ENCODE measurements at places on chromosomes 5 and 9.

DNA sequence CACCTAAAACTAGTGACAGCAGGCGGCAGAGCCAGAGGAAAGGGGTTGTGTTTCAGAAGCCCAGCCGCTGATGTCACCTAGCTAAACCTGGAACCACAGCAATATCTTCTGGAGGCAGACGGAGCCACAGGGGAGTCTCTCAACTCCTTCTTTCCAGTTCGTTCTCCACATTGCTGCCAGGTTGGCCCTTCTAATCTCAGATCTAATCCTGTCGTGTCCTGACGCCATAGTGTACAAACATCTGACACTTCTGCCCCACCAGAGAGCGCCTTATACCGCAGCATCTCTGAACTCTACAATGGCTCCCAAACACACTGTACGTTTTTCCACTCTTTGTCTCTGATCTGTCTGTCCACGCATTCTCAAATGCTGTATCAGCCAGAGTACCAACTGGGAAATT is 240.0 kb downstream of the SMARCA2 start:
- DNase-seq: no peak

DNA sequence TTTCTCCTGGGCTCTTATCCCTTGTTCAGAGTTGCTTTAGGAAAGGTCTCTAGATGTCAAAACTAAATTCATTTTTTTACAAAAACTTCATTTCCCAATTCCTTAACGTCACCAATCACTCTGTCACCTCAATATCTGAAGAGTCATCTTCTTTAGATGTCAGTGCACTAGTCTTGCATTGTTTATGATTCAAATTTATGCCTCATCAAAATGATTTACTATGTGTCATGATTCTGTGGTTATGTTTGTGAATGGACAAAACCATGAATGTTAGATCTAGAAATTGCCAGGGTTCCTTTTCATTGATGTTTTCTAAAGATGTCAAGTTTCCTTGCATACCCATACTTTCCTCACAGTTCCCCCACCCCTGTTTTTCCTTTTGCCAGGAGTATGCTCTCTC is 21.5 kb downstream of the CWC27 start:
- no peak for DNase-seq

DNA sequence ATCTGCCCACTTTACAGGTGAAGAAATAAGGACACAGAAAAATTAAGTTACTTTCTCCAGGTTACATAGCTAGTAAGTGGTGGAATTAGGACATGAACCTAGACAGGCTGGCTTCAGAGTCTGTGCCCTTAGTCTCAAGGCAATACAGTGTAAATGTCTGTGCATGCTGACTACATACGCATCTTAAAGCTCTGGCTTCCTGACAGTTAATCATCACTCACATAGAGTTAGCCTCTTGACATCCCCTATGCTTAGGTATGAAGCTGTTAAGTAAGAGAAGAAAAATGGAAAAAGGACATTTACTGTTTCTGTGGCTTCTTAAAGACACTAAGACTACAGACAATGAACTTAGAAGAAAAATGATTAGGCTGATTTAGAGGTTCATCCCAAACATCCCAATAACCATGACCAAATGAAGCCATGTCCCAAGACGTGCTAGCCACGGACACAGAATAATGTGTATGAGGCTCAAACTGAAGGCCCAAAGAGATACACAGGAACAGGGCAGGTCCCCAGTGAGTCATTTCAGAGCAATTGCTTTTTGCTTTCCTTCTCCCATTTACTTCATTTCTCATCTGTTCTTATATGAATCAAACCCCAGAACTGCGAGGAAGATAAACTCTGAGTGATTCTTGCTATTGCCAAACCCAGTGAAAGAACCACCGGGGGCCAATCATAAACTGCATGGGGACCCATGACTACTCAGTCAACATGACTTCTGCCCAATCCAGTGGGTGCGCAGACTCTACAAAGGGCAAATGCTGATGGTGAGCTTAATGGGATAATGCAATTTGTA is 100.0 kb upstream of the IFNK start:
- DNase-seq: no peak

DNA sequence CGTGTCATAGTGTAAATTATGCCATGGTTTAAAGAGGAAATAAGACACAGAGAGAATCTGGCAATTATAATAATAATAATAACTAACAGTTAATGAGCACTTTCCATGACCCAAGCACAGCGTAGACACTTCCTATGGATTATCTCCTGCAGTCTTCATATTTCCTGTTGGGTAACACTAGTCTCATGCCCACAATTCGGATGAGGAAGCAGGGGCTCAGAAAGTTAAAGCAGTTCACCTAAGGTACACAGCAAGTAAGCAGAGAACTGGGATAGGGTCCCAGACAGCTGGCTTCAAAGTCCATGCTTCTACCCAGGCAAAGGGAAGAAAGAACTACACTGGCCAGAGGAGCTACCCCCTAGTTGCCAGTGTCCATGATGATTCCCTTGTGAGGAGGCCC is 27.9 kb upstream of the TGFBI start:
- no peak for DNase-seq

- DNase-seq: no peak
Observed at GRCh38 chr9:114688909-114689610, 7.1 kb upstream of the TEX48 start.

DNA sequence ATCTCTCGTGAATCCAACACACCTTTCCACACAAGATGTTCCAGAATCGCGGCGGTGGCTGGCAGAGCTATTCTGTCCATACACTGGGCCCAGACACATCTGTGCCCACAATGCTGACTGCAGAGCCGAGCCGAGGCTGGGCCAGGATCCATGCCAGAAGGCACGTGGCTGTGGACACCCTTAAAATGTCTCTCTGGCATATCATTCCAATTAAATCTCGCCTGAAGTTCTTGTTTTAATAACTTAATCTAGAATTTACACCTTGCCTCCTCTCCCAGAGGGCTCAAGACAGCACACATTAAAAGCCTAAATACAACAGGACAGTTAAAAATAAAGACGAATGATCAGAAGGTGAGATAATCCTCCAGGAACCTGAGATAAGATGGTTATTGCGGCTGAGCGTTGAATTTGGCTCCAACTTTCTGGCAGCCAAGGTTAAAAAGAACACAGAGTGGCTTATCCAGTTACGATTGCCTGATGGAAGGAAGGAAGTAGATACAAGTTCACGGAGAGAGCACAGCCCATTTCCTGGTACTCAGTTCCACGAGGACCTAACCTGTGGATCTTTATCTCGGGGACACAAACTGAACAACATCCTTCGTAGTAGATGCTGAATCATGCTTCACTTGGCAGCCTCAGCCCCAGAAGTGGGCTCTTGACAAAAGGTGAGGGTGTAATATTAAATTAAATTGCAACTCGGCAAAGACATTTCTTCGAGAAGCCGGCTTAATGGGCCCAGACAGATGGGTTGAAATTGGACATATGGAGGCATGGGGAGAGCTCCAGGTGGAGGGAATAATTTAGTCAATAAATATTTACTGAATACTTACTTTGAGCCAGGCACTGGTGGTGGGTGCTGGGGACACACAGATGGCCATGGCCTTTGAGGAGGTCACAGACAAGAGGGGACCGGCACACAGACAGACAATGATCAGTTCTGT is 86.0 kb upstream of the TBC1D2 start:
- DNase-seq: no peak

DNA sequence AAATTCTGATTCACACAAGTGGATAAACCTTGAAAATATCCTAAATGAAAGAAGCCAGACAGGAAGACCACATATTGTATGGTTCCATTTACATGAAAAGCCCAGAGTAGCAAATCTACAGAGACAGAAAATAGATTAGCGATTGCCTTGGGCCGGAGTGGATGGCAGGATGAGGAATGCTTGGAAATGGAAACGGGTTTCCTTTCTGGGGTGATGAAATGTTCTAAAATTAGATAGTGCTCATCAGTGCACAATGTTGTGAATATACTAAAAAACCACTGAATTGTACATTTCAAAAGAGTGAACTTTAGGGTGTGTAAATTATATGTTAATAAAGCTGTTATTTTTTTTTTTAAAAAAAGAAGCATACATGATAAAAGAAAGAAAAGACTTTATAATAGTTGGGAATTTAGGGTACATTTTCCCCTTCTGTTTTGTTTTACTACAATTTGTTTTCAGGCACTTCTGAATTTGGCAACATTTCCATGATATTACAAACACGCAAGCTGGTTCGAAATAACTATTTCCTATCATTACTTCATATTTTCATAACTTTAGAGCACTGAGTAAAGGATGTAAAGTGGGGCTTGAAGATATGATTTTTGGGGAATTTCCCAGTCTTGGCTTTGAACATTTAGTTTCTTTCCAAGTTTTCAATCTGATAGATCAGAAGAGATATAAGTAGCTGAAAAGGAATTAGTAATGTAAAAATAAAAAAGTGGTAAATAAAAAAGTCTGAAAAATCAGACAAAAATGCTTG is 23.9 kb downstream of the SLC35A4 start:
- no peak for DNase-seq

DNA sequence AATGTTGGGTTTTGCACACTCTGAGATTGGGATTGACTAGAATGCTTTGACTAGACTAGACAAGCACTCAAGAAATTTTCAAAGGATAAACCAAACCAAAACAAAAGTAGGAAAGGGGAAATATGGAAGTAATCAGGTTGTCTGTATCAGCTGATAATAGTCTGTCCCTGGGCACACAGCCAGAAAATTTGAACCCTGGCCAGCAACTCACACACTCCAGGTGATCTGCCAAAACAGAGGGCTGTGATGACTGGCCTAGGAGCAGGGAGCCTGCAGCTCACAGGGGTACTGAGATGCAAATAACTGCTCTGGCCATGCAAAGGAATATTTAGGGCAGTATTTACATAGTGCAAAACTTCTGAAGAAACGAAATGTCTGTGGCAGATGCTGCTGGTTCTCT is 112.3 kb upstream of the SMIM23 start:
- DNase-seq: no peak
